Urinary bladder (tissue), 4 donors: ENCODE measurements at places on chromosomes 1 and 21. TPM values are rescaled to one million over a fixed set of nuclear protein-coding genes. Genes with fewer than 3 reads are reported as not detected.

GRCh38 chr1:40362699-40363098, 10.8 kb upstream of the SMAP2 start:
- no peak for DNase-seq

Gene PTGFR
- total RNA-seq, result 28.7 TPM

Gene HMCN1
- 36.9 TPM for total RNA-seq

DNA sequence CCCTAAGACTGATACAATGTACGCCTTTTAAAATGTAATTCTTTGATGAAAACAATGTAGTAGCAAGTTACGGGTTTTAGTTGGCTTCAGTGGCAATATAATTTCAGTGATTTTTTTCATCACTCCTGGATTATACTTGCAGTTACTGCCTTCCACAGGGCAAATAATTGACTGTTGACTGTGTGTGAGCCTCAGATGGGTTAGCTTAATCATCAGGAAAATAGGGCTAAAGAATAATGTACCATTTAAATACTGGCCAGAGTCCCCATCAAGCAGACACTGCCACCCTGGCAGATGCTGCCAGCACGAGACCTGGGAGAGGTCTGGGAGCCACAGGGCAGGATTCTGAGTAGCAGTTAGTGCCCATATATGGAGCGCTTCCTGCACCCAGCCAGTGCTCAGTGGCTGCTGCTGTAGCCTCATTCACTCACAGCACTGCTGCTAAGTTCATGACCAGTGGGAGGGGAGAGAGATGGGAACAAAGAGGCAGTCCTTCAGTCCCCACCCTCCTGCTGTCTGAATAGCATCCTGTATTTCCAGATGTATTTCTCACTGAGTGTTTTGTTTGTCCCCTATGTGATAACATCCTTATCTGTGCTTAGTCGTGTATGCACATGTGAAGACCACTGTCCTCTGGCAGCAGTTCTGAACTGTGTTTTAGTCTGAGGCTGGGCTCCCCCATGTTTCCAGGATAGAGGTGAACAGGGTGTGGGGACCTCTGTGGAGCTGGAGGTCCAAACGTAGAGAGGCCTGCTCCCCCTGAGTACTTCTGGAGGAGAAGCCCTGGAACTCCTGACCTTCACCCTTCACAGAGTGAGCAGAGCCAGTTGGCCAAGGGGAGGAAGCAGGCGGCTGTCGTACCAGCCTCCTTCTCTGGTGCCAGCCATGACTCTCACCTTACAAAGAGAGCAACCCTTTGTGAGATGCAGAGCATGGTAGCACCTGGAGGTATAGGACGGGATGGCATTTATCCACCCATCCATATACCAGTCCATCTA, 80.4 kb downstream of the ADARB1 start:
- DNase-seq, result no peak

DNA sequence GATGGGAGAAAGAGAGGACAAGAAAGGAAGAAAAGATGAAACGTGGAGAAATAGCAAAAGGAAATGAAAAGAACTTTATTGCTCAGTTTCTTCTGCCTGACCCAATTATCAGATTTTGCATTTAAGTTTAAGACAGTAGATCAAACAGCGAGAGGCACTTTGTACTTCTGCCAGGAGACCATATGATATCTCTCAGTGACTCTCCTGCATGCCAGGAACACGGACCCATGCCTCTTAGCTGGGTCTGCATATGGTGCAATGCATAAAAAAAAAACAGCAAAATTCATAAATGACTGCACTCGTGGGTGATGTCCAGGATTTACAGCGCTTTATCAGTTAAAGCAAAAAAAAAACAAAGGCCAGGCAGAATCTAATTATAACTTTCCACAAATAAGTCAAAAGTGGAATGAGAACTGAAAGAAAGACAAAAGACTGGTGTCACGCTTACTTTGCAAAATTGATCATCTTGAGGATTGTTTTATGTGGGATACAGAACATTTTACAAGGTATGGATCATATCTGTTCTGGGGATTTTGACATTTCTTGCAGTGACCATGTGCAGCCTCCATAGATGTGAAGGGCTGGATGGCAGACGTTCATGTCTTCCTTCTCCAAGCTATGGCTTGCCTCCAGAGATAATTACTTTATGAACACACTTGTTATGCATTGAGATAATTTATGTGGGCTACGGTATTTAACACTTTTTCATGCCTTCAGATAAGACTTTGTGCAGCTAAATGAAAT, 79.5 kb downstream of the RUNX1 start:
- DNase-seq, result no peak

- no peak for DNase-seq
These were observed 673 bp downstream of the CD46 start for GRCh38 chr1:207752456-207752998.

Gene OVAAL
- 0.26 TPM for total RNA-seq

DNA sequence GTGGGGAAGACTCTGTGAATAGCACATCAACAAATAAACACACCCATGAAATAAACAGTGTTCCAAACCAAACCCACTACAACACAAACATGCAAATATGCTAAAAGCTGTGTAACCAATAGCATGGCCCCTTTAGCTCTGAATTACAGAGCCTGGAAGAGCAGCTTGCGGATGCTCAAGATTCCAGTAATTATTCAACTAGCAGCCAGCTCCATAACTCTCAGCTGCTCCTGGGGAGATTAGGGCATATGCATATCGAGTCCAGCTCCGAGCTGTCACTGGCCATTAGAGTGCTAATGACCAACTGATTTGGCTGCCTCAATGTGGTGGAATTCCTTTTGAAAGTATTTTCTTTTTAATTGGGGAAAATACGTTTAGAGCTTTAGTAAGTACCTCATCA, 207.1 kb downstream of the HHAT start:
- no peak for DNase-seq

DNA sequence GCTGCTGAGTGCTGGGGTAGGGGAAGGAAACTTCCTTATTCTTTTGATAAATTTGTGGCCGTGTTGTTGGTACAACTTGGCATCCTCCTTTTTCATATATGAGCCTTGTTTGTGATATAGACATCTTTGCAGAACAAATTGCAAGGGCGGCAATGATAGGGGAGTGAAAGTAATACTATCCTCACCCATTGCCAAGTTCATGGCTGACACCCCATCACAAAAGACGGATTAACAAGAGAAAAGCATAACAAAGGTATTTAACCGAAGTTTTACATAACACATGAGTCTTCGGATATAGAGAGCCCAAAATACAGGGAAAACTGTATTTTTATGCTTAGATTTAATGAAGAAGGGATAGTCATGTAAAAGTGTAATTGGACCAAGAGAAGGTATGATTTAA, 86.3 kb upstream of the TMPRSS2 start:
- no peak for DNase-seq

GRCh38 chr1:217137210-217137881, 414.1 kb upstream of the ESRRG start:
- no peak for DNase-seq
